ENCODE measurements at places on chromosomes 12 and 14.

DNA sequence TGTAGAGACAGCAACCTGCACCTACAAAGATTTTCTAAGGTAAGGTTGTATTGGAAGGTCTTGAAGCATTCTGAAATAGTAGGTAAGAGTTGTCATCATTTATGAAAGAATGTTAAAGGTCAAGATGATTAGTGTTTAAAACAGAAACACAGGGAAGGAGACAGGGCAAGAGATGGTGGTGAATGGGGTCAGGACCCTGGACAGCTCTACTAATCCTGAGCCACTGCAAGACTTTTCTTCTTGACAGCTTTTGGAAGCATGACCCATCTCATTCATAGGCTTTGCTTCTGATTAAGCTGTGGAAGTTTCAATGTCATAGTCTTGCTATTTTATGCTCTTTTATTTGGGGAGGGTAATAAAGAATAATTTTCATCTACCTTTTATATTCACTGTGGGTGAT lies 75.5 kb upstream of the CAND1 start:
- DNase-seq, result no peak

DNA sequence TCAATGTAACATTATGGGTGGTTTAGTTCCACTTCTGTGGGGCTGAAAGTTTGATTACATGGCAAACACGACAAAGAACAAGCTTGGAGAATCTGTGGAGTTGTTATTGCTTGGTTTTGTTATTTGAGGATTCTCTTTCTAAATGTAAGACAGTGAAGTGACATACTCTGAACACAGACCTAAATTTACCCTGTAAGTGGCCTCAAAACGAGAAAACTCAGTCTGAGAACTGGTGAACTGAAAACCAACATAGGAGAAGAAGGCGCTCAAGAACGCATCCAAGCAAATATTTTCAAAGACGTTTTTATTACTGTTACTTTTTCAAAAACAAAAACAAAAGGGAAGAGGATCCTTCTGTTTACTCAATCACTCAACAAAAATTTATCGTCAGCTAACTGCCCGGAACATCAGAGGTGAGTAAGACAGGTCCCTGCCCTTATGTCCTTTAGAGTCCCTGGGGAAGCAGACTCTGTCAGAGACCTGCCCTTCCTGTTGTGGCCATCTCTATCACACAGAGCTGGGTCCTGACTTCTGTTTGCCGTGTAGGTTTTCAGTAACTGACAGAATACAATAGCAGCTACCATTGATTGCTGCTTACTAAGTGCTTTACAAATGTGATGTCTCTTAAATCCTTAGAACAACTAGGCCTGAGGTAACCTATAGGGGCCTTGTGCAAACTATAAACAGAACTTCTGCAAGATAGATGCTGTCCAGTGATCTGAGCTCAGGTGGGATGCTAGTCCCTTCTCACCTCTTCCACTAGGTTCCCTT lies 79.3 kb upstream of the C12orf71 start:
- no peak for DNase-seq

- DNase-seq, result no peak
These were observed 370.1 kb upstream of the DDHD1 start for GRCh38 chr14:53523226-53523625.

DNA sequence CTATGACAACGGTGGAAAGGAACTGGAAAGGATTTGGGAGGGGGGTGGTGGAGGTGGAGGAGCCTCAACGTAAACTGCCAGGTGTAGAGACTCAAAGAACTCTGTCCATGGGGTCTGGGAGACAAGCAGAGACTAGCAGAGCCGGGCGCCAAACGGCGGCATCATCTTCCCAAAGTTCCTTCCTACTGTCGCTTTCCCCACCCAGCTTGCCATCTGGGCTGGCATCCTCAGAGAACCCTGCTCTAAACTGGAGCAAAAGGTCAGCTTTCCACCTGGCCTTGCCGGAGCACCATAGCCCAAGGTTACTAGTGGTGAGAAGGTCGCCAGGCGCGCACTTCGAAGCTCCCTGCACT lies 4.0 kb upstream of the IRF2BPL start:
- DNase-seq, result peak; percentile 68

- DNase-seq, result no peak
These were observed 53.8 kb upstream of the NTF3 start for GRCh38 chr12:5377997-5378592.
